Endothelial cell (in vitro differentiated cells): ENCODE measurements at places on chromosomes 13 and 19.
A peak's percentile ranks its signal among the peaks of the same experiment; 100 is the strongest.

DNA sequence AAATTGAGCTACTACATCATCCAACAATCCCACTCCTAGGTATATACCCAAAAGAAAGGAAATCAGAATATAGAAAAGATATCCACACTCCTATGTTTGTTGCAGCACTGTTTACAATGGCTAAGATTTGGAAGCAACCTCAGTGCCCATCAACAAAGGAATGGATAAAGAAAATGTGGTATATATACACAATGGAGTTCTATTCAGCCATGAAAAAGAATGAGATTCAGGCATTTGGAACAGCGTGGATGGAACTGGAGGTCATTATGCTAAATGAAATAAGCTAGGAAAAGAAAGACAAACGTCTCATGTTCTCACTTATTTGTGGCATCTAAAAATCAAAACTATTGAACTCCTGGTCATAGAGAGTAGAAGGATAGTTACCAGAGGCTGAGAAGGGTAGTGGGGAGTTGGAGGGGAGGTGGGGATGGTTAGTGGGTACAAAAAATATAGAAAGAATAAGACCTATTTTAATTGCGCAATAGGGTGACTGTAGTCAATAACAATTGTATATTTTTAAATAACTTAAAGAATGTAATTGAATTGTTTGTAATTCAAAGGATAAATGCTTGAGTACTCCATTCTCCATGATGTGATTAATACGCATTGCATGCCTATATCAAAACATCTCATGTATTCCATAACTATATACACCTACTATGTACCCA, 27.0 kb upstream of the HNRNPA1L2 start:
- DNase-seq: no peak

- DNase-seq: peak; percentile 77
These were observed 1.3 kb downstream of the NECTIN2 start for GRCh38 chr19:44847144-44848035.

DNA sequence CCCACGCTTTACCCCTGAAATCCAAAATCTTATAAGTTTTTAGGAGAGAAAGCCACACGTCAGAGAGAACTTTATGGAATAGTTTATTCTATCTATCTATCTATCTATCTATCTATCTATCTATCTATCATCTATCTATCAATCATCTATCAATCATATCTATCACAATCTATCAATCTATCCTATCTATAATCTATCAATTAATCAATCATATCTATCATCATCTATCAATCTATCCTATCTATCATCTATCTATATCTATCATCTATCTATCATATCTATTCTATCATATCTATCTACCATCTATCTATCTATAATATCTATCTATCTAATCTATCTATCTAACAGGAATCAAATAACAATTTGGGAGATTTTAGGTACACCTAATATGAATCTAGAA, 115.1 kb downstream of the FGF9 start:
- no peak for DNase-seq

- DNase-seq: peak; percentile 25
These were observed 8.7 kb upstream of the IGFL3 start for GRCh38 chr19:46133101-46133627.

GRCh38 chr13:35500144-35500543, 23.7 kb upstream of the MAB21L1 start:
- DNase-seq: no peak

DNA sequence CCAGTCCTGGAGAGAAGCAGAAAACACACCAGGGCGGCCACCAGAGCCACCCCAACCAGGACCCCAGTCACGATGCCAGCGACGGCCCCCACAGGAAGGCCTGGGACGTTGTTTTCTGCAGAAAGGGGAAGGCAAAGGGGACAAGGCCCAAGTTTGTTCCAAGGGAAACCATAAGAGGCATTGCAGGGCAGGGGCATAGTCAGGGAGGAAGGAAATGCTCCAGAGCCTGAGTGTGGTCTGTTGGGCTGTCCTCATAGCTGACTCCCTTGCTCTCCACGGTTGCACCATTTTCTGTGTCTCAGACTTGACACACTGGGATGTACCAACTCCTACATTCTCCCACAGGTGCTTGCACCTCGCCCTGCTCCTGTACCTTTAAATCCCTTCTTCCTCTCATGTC, 5.2 kb downstream of the CEACAM4 start:
- DNase-seq: no peak

DNA sequence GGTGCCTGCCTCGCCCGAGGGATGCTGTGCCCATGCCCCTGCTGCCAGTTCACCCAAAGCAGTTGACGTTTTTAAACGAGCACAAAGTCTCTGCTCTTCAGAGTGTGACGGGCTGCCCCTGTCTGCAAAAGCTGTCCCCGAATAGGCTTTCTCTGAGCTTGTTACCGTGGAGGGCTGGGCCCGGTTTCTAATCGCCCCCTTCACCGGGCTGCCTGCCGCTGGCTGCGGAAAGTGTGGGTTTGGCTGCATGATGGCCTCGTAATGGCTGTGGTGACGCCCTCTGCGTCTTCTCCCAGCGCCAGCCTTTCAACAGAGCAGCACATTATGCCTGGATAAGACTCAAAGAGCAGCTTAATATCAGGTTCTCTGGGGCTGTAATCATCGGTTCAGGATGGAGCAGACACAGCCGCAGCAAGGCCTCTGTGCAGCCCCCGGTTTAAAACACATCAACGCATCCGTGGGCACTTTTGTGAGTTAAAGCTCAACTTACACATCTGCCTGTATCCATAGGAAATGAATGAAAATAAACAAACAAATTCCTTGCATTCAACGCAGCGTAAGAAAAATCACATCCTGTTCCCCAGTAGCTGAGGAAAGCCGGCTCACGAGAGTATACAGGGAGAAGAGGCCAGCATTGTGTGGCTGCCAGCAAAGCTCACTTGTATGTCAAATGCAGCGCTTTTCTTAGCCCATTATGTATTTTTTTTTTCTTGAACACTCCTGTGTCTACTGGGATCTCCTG, 166.4 kb upstream of the SOX1 start:
- no peak for DNase-seq

DNA sequence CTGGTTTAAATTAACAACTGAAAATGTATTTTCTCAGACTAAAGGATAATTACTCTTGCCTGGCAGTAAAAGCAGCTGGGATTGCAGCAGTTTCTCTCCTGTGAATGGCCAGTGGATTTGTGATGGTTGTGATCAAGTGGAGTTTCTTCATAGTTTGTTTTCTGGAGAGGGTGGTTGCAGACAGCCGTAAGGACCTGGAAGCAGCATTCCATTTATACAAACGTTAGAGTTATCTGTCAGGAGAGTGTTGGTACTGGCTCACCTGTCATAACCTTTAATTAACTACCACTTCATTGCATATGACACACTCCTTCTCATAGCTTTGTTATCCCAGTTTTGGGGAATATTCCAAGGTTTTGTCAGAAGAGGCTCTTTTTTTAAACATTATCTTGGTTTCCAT, 258.4 kb upstream of the SLC10A2 start:
- no peak for DNase-seq

DNA sequence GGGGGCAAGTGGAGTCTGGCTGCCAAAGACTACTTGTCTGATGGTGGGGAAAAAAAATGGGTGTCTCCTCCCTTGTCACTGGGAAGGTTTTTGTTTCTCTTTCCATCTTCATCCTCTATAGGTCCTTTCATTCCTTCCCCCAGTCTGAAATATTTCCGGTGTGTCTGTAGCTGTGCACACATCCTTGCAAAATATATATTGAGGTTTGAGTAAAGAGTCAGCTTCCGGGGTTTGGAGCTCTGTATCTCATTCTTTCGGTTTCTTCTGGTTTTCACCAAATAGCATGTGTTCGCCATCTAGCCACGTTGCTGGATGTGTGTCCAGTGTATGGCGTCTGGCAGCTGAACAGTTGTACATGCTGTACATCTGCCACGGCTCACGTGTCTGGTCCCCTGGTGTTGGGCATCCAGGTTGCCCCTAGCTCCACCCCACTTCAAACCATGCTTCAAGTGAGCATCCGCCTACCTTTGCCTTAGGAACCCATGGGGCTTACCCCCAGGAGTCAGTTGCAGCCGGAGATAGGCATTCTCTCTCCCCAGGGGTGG, 142.2 kb downstream of the SIPA1L3 start:
- DNase-seq: no peak

GRCh38 chr19:1790054-1790792, 21.9 kb downstream of the ATP8B3 start:
- no peak for DNase-seq

- no peak for DNase-seq
These were observed 56.0 kb downstream of the ARHGEF7 start for GRCh38 chr13:111171112-111171511.

DNA sequence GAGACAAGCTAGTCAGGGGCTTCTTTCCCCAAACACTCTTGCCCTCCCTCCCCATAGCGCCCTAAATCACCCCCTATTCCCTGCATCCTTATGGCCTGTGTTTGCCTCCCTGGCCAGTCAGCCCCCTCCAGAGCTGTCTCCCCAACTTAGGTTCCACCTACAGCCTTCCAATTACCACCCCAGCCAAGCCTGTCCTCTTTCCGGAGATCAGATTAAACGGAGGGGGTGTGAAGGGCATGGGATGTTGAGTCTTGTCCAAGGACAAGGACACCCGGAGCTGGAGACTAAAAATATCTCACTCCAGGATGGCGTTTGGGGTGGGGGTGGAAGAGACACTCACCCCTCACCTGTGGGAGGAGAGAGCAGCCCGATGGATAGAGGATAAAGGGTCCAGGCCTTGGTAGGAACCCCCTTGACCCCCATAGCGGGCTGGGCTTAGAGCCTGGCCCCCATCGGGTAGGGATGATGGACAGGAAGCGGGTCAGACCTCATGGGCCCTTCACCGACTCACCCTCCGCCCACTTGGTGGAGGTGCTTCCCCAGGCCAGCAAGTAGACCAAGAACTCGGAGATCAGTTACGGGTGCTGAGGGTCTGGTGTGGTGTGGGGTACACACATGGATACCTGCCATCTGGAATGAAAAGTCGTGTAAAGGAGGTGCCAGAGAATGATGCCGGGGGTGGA, 6.0 kb downstream of the ZNF865 start:
- no peak for DNase-seq

GRCh38 chr13:22047082-22047784, 376.4 kb downstream of the FGF9 start:
- no peak for DNase-seq

DNA sequence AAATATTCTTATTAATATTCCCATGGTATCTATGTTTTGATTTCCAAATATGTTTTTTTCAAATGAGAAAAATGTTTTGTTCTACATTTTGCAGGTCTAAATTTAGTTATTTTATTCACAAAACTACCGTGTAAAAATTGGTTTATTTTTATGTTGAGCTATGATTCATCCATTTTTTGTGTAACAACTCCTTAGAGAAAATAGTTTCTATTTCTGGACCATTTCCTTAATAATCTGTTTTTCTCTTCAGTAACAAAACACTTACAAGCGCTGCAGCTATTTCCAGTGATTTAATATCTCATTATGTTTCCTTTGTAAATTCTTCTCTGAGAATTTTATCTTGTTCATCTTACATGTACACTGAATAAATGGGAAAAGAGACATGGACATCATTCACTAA, 550.7 kb upstream of the SLITRK5 start:
- DNase-seq: no peak

DNA sequence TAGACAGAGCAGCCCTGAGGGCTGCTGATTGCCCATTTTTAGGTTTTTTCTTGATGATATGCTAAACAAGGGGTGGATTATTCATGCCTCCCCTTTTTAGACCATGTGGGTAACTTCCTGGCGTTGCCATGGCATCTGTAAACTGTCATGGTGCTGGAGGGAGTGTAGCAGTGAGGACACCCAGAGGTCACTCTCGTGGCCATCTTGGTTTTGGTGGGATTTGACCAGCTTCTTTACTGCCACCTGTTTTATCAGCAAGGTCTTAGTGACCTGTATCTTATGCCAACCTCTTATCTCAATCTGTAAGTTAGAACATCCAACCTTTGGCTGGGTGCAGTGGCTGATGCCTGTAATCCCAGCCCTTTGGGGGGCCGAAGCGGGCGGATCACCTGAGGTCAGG, 148.0 kb downstream of the PTPRS start:
- DNase-seq: no peak

GRCh38 chr13:99902657-99903056, 68.9 kb downstream of the ZIC5 start:
- DNase-seq: no peak

DNA sequence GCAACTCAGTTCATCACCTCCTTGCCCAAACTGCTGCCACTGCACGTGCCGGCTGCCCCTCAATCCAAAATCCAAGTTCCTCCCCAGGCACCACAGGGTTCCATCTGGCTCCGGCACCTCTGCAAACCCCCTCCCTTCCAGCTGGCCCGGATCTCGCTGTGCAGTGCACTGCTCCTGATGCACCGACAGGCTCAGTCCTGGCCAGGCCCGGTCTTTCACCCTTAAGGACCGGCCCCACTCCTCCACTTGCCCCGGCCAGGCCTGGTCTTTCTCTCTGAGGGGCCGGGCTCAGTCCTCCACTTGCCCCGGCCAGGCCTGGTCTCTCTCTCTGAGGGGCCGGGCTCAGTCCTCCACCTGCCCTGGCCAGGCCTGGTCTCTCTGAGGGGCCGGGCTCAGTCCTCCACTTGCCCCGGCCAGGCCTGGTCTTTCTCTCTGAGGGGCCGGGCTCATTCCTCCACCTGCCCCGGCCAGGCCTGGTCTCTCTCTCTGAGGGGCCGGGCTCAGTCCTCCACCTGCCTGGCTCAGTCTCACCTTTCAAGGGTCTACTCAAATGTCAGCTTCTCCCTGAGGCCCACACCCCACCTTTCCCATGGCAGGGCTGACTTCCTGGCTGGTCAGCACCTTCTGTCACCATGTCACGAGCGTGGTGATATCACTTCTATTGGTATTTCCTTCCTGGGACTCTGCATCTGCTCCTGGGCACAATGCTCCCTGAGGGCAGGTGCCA, 6.9 kb downstream of the ZNF787 start:
- DNase-seq: no peak

DNA sequence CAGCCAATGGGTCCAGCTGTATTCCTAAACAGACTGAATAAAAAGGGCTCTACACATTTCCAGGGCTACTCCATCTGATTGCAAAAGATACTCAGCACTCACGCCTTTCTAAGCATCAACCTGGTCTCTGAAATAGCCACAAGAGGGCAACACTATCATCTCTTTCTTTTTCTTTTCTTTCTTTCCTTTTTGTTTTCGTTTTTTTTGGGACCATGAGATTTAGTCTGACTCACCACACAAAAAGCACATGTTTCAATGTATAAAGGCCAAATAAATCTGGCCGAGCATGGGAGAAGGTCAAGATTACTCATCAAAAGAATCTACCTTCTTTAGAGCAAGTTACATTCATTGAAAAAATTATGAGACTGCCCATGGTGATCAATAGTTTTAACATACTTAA, 805.6 kb upstream of the ARGLU1 start:
- DNase-seq: no peak

DNA sequence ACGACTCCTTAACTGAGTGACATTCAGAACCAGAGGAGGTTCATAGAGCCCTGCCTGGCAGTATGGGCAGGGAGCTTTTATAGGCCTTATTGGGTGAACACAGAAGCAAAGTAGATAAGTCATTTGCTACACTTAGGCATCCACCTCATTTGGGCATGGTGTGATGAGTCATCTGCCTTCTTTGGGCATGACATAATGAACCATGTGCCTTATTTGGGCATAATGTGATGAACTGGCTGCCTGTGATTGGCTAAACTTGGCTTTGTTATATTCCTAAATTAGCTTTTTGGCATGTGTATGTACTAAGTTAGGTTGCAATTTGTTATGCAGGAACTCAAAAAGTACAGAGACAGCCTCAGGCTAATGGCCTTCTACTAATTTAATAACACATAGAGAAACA, 2210.2 kb upstream of the PCDH20 start:
- no peak for DNase-seq
